ENCODE measurements at places on chromosomes 6 and 20. TPM values are rescaled to one million over a fixed set of nuclear protein-coding genes. Genes with fewer than 3 reads are reported as not detected.

PRL gene
- total RNA-seq, result not detected

HRH3 gene
- 0.49 TPM for total RNA-seq

BANF2 gene
- total RNA-seq, result not detected

CTAGE9 gene
- total RNA-seq, result not detected

Measured in temporal lobe (tissue), 4 donors.